ENCODE measurements at places on chromosomes 4 and X.

DNA sequence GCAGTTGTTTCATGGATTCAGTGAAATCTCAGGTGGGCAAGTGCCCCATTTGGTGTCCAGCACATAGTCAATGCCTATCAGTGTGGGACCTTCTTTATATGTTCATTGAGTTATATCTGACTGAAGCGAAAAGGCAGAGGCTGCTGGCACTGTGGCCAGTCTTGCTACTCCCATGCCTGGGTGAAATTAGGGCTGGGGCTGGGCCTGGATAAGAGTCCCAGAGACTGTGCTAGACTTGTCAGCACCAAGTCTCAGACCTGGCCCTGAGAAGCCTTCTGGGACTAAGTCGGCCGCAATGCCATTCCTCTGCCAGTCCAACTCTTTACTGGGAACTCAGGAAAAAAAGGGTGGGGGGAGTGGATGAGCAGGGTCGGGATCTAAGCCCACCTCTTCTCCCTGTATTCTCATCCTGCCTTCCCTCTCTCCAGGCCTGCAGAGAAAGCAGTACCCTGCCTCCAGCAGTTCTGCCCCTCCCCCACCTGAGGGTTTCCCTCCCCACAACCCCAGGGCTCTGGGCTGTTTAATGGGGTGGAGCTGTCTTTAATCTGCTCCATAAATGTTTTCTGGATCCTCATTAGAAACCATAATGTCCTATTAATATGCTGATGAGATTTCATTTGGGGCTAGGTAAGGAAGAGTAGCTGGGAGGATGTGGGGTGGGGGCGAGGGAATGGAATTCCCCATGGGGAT lies 153.5 kb upstream of the PJA1 start:
- no peak for DNase-seq

DNA sequence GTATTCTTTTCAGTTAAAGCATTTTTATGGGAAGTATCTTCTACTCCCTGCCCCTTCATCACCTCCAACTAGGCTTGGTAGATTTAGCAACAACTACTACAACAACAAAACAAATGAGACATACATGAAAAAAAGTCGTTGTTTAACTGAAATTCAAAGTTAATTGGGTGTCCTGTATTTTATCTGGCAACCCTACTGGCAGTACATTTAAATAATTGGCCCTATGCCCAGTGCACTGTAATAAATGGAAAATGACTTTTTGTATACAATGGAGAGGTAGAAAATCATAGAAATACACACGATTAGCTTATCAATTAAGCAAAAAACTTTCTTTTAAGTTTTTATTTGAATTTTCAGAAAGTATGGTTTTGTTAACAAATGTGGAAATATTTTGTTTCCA lies 21.4 kb upstream of the CLGN start:
- DNase-seq = no peak

- DNase-seq = no peak
Measured at GRCh38 chrX:103183912-103184311, 31.0 kb upstream of the BEX4 start.

DNA sequence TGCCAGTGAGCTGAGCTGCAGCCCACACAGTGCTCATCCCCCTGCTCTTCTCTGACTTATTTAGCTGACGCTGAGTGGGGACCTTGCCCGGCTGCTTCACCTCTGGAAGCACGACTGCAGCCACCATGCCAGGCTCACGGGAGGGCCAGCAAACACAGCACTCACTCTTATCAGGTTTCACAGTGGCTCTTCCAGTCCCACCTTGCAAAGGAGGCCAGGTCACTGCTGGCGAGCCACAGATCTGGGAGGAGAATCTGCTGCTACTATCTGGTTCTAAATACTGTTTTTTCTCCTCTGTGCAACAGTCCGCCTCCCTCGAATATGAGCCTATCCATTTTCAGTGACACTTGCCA lies 6.7 kb upstream of the SPON2 start:
- no peak for DNase-seq

- no peak for DNase-seq
Measured at GRCh38 chr4:110061076-110061475, 137.3 kb downstream of the ELOVL6 start.

- no peak for DNase-seq
Measured at GRCh38 chr4:10371121-10371520, 86.1 kb downstream of the ZNF518B start.

DNA sequence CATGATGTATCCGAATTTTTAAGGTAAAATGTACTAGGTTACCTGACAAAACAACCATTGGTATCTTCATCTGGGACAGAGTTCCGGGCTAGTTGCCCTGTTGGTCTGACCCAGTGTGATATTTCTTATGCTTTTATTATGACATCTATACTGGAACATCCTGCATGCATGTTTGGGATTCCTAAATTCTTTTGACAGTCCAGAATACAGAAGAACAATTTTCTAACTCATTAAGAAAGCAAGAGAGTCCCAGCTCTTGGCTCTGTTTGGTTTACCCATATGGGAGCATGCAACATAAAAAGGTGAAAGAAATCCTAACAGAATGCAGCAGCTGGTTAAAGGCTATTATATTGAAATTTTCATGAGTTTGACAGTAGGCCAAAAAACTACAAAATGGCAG lies 247.7 kb upstream of the FTHL17 start:
- DNase-seq = no peak

GRCh38 chr4:25467843-25468242 lies 90.8 kb downstream of the ANAPC4 start:
- no peak for DNase-seq

DNA sequence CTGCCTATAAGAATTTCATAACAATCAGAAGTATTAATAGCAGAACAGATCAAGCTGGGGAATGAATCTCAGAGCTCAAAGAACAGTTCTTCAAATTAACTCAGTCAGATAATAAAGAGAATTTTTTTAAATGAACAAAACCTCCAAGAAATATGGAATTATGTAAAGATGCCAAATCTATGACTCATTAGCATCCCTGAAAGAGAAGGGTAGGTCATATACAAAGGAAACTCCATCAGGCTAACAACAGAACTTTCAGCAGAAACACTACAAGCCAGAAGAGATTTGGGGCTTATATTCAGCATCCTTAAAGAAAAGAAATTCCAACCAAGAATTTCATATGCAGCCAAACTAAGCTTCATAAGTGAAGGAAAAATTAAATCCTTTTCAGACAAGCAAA lies 28.6 kb downstream of the CBR4 start:
- no peak for DNase-seq

DNA sequence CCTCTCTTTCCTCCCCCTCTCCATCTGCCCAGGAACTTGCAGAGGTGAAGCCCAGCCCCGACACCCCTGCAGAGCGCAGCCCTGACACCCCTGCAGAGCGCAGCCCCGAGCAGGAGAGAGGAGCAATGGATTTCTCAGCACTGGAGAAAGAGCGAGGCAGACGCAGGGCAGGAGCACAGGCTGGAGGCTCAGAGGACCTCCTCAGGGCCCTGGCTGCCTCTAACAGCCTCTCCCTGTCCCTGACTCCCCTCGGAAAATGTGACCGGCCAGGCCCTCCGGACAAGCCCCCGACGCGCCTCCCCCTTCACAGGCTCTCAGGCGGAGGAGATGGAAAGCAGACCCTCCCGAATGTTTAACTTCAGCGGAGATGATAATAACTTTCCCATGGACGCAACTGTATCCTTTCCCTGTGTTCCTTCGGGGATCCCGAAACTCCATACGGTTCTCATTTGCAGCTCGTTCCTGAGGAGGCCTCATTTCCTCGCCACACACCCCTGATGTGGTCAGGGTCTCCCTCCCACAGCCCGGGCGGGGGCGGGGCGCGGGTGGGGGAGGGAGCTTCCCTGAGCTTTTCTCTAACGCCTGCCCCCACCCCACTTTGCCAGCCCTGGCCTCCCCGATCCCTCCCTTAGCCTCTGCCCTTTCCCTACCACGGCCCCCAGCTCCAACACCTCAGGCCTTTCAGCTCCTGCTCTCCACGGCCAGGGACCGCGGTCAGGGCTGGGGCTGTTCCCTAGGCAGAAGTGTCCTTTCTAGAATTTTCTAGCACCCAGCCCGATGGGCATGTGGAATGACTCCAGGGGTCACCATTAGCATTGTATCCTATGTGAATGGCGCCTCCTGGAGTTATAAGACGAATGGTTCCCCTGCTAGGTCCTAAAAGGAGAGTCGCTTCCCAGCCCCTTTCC lies 201.1 kb upstream of the BCOR start:
- DNase-seq = peak; percentile 12

DNA sequence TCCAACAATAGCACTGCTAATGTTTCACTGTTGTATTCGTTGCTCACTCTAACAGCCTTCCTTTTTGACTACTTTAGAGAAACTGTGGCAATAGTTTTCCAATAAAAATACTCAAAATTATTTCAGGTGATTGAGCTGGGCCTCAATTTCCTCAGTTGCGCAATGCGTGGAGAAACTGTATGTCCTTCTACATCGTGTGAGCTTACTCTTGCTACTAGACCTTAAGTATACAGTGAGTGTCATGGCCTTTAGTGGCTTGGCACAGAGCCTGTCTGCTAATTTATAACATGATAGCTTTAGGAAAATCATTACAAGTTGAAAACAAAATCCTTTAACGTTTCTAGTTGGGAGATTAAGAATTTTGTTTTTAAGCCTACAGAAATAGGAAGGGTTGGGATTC lies 114.5 kb downstream of the COL4A6 start:
- DNase-seq = no peak

GRCh38 chrX:23779025-23779424 lies 3.9 kb upstream of the SAT1 start:
- no peak for DNase-seq

GRCh38 chr4:11194431-11194830 lies 234.3 kb downstream of the HS3ST1 start:
- DNase-seq = no peak

DNA sequence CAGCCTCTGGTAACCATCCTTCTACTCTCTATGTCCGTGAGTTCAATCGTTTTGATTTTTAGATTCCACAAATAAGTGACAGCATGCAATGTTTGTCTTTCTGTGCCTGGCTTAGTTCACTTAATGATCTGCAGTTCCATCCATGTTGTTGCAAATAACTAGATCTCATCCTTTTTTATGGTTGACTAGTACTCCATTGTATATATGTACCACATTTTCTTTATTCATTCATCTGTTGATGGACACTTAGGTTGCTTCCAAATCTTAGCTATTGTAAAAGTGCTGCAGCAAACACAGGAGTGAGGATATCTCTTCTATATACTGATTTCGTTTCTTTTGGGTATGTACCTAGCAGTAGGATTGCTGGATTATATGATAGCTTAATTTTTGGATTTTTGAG lies 140.9 kb downstream of the MID1 start:
- no peak for DNase-seq

DNA sequence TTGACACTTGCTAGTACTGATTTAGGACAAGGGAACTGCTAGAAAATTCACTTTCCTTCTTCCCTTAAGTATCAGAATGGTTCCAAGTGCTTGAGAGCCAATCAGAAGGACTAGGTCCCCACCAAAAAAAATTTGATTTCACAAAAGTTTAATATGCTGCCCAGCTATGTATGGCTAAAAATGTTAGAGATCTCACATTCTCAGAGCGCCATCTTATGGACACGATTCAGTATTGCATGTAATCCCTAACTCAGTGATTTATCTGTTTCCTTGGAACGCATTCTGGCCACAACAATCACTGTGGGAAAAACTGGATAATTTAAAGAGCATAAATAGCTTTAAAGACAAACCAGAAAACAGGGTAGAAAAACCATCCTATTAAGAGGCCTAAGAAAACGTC lies 255.1 kb upstream of the GPC4 start:
- DNase-seq = no peak

DNA sequence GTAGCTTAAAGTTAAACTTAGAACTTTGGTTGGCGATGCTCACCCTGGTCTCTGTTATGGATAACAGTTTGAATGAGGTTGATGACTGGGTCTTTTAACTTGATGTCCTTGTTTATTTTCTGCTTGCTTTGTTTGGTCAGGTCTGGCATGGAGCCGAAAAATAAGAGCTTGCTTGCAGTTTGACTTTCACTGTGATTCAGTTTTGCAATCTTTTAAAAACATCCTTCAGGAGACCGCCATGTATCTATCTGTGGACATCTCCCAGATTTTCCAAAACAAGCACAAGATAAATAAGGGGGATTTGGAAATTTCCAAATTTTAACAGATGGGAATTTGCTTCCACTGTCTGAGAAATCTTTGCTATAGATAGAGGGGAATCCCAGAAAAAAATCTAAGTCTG lies 246.7 kb downstream of the PALLD start:
- no peak for DNase-seq

- no peak for DNase-seq
Measured at GRCh38 chrX:13742397-13743176, 8.0 kb downstream of the OFD1 start.

- DNase-seq = no peak
Measured at GRCh38 chrX:10064736-10065135, 92.0 kb upstream of the CLCN4 start.

DNA sequence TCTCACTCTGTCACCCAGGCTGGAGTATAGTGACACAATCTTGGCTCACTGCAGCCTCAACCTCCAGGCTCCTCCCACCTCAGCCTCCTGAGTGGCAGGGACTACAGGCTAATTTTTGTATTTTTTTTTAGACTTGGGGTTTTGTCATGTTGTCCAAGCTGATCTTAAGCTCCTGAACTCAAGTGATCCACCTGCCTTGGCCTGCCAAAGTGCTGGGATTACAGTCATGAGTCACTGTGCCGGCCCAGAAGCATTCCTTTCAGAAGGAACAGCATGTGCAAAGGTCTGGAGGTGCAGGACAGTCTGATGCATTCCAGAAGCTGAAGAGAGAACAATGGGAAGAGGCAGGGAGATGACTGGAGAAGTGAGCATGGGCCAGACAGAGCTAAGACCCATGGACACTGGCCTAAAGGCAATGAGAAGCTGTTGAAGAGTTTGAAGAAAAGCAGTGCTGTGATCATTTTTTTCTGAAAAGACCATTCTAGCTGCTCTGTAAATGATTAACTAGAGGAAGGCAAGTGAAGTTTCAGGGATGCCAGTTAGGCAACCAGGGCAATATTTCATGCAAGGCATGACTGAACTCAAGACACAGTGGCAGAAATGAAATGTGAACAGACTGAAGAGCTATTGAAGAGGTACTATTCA lies 43.2 kb downstream of the MANBA start:
- no peak for DNase-seq
